ENCODE measurements at places on chromosomes 2 and 18.

GRCh38 chr18:59263661-59264060, 9.6 kb downstream of the RAX start:
- H3K27me3 ChIP-seq: no peaks in the 10 kb centered on the region
- H3K4me3 ChIP-seq: no peak overlapping the region
- DNase-seq: no peak
- H3K4me1 ChIP-seq: no peaks in the 10 kb centered on the region
- H3K27ac ChIP-seq: no peak overlapping the region

- no peak overlapping the region for H3K4me3 ChIP-seq
- no peaks in the 10 kb centered on the region for H3K27me3 ChIP-seq
- no peak for DNase-seq
- peaks cover 18% of the 10 kb centered on the region for H3K4me1 ChIP-seq
Measured at GRCh38 chr2:181025004-181025403, 44.6 kb downstream of the UBE2E3 start.

GRCh38 chr2:178767094-178768060, 39.8 kb downstream of the TTN start:
- no peaks in the 10 kb centered on the region for H3K27me3 ChIP-seq
- DNase-seq: no peak
- H3K36me3 ChIP-seq: peaks cover 24% of the 10 kb centered on the region
- no peak overlapping the region for H3K27ac ChIP-seq
- no peak overlapping the region for H3K4me3 ChIP-seq

DNA sequence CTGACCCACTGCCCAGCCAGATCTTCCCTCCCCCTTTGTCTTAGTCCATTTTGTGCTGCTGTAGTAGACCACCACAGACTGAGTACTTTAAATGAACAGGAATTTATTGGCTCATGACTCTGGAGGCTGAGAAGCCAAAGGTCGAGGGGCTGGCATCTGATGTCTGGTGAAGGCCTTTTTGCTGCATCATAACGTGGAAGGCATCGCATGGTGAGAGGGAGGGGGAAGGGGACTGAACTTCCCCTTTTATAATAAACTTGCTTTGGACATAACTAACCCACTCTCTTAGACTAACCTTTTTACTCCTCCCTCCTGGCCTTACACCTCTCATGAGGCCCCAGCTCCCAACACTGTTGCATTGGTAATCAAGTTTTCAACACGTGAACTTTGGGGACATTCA, 83.8 kb downstream of the MAP4K4 start:
- no peaks in the 10 kb centered on the region for H3K36me3 ChIP-seq
- DNase-seq: no peak
- no peak overlapping the region for H3K27ac ChIP-seq
- H3K27me3 ChIP-seq: no peaks in the 10 kb centered on the region

DNA sequence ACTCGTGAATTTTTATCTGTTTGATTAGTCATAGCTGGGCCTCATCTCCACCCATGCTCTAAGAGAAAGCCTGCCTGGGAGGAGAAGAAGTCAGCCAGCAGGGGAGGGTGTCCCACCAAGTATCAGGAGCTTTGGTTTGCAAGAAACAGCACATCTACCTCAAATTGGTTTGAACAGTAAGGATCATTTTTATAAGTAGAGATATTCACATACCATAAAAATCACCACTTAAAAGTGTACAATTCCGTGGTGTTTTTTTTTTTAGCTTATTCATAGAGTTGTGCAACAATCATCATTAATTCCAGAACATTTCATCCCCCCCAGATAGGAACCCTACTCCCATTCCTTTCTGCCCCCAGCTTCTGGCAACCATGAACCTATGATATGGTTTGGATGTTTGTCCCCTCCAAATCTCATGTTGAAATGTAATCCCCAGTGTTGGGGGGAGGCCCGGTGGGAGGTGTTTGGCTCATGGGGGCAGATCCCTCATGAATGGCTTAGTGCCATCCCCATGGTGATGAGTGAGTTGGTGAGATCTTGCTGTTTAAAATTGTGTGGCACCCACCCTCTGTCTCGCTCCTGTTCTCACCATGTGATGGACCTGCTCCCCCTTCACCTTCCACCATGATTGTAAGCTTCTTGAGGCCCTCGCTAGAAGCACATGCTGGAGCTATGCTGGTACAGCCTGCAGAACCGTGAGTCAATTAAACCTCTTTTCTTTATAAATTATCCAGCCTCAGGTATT, 36.2 kb upstream of the HS6ST1 start:
- no peak for DNase-seq
- no peak overlapping the region for H3K4me3 ChIP-seq
- H3K4me1 ChIP-seq: no peaks in the 10 kb centered on the region
- H3K27ac ChIP-seq: no peak overlapping the region

GRCh38 chr2:29165362-29166241, 50.4 kb downstream of the CLIP4 start:
- no peak overlapping the region for H3K27ac ChIP-seq
- no peaks in the 10 kb centered on the region for H3K36me3 ChIP-seq
- H3K27me3 ChIP-seq: no peaks in the 10 kb centered on the region
- H3K4me1 ChIP-seq: no peaks in the 10 kb centered on the region

DNA sequence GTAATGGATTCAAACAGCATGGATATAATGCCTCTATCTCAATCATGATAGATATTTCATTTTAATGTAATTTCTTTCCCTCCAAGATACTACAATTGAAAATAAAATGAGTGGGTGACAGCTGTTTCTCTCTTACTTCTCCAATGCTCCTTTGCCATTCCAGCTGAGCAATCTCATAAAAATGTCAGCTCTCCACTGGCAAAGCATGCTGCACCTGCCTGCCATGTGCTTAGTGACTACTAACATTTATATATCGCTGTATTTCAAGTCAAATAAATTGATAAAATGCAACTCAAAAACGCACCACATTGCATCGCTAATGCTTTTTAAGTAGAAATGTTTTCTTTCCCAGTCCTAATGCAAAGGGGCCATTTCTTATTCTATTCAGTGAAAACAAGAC, 1093.9 kb downstream of the CBLN2 start:
- no peak overlapping the region for H3K4me3 ChIP-seq
- H3K27me3 ChIP-seq: no peaks in the 10 kb centered on the region
- no peaks in the 10 kb centered on the region for H3K4me1 ChIP-seq
- H3K27ac ChIP-seq: no peak overlapping the region
- no peaks in the 10 kb centered on the region for H3K36me3 ChIP-seq

DNA sequence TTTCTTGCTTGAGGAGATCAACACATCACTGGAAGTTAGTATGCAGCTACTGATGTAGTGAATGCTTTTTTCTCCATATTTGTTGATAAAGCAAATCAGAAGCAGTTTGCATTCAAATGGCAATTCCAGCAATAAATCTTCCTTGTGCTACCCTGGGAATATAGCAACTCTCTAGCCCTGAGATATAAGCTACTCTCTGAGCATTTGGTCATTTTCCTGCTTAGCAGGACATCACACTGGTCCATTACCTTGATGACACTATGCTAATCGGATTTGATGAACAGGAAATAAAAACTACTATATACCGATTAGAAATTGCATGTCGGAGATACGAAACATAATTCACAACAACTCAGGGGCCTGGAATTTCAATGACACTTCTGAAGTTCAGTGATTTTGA, 152.7 kb downstream of the CBLN2 start:
- no peaks in the 10 kb centered on the region for H3K27me3 ChIP-seq
- no peak overlapping the region for H3K4me3 ChIP-seq
- H3K27ac ChIP-seq: no peak overlapping the region
- H3K4me1 ChIP-seq: no peaks in the 10 kb centered on the region

DNA sequence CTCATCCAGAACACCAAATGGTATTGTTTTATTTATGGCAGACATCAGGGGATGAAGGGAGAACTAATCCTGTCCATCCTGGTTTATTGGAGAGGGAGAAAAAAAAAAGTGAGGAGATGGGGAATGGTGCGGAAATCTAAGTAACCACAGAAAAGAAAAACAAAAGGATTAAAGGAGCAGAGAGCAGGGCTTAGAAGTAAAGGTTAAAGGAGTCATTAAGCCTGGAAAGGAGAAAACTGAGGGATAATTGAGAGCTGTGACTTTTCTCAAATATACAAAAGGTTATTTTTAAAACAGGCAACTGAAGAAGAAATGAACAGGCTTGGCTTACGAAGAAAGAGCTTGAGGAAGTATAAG, 127.2 kb upstream of the PPP1CB start:
- no peaks in the 10 kb centered on the region for H3K27me3 ChIP-seq
- no peak for DNase-seq
- H3K4me3 ChIP-seq: no peak overlapping the region
- H3K27ac ChIP-seq: no peak overlapping the region
- no peaks in the 10 kb centered on the region for H3K36me3 ChIP-seq
